ENCODE measurements at places on chromosomes 16 and 17.

- DNase-seq, result no peak
These were observed 48.1 kb upstream of the CHMP6 start for GRCh38 chr17:80943346-80944145.

- DNase-seq, result no peak
These were observed 26.8 kb upstream of the CAPN15 start for GRCh38 chr16:500709-501108.

- DNase-seq, result no peak
These were observed 6.9 kb upstream of the WDR59 start for GRCh38 chr16:74991593-74992403.

GRCh38 chr16:89115216-89115861 lies 21.7 kb downstream of the ACSF3 start:
- no peak for DNase-seq

- no peak for DNase-seq
These were observed 2.8 kb downstream of the DRC3 start for GRCh38 chr17:17975436-17975835.

DNA sequence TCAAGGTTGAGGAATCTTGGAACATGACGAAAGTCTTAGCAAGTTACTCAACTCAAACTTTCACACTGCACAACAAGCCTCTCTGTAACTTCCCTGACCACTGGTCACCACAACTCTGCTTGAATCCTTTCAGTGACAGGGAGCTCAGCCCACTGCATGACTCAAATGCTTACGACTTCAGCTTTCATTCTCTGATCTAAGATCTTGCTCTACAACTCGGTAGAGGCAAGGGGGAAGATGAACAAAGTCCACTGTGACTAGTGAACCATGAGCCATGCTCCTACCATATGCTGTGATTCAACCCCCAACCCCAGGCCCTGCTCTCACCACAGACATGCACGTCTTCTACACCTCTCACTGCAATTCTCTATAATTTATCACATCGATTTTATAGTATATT lies 160.9 kb downstream of the SLC39A11 start:
- no peak for DNase-seq
